Activated T-helper 1 cell treated with anti-CD3 and anti-CD28 coated beads, Interleukin-12 subunit alpha, Interleukin-12 subunit beta, Interleukin-2, Interleukin-4 antibody, amounts not matched to agents 30 ng/mL and 10 ng/mL and 1 ng/mL, durations not matched to agents 14 hours and 24 hours and 36 hours (primary cell): ENCODE measurements at places on chromosomes 7 and 10. TPM values are rescaled to one million over a fixed set of nuclear protein-coding genes. Genes with fewer than 3 reads are reported as not detected.

Gene DNAJB9
- 16.9 and 20.0 TPM in 2 replicates for total RNA-seq

Gene CLCN1
- total RNA-seq: not detected in 2 replicates

Gene FAM131B
- 0.44 and 0.54 TPM in 2 replicates for total RNA-seq

Gene MMD2
- not detected in 2 replicates for total RNA-seq

Gene IKZF1
- total RNA-seq: 324 and 329 TPM in 2 replicates

Gene CCSER2
- 52.3 and 53.6 TPM in 2 replicates for total RNA-seq

Gene LGI1
- total RNA-seq: not detected in 2 replicates

Gene SCIN
- not detected in 2 replicates for total RNA-seq

Gene FGL2
- total RNA-seq: 4.0 and 4.7 TPM in 2 replicates

Gene KIAA1549
- 0.59 and 0.75 TPM in 2 replicates for total RNA-seq

Gene SLC16A9
- 4.2 and 5.4 TPM in 2 replicates for total RNA-seq

Gene KCNIP2
- total RNA-seq: 1.4 and 2.5 TPM in 2 replicates

Gene LRIT1
- total RNA-seq: not detected in 2 replicates

Gene SCRN1
- 0.56 and 0.78 TPM in 2 replicates for total RNA-seq

Gene FAM25C
- total RNA-seq: not detected in 2 replicates

Gene FBXL13
- total RNA-seq: 0.34 and 0.54 TPM in 2 replicates

Gene AKR1C2
- not detected in 2 replicates for total RNA-seq

Gene ZFAND4
- 11.1 and 11.5 TPM in 2 replicates for total RNA-seq
